Activated T-helper 1 cell treated with anti-CD3 and anti-CD28 coated beads, Interleukin-2, amount 50 U/mL, for 16 hours (primary cell): ENCODE measurements at places on chromosomes 4 and X.

GRCh38 chr4:126404549-126404948 lies 1089.8 kb downstream of the FAT4 start:
- no peak for DNase-seq

- no peak for DNase-seq
These were observed 137.3 kb upstream of the PDLIM3 start for GRCh38 chr4:185672618-185673017.

DNA sequence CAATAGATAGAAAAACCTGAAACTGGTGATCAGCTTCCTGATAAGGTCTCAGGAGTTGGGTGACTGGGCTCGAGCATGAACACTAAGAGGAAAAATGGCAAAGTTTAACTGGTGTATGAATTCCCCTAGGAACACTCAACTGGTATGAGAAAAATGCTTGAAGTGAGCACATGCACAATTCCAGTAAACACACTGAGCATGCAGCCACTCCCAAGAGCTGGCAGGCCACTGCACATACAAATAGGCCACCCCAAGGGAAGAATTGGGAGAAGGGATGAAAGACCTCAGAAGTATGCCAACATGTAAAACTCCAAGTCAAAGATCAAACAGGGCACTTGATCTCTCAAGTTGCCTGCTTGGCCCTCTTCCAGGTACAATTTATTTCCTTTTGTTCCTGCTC lies 45.4 kb upstream of the GNPDA2 start:
- DNase-seq, result no peak

DNA sequence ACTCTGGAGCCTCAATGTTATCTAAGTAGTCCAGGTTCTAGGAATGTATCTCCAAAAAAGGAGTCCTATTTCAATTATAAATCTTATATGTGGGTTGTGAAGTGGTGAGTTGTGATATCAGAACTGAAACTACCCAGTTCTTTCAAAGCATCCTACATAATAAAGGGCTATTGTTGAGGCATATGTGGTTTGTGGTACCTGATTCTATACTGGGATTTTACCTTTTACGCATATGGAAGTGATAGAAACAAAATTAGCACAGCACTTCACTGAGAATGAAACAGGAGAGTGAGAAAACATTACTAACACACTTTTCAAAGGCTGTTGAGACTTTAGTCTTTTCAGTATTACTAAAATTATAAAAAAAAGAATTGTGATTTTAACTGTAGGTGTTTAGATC lies 417.7 kb upstream of the GALNT7 start:
- DNase-seq, result no peak

DNA sequence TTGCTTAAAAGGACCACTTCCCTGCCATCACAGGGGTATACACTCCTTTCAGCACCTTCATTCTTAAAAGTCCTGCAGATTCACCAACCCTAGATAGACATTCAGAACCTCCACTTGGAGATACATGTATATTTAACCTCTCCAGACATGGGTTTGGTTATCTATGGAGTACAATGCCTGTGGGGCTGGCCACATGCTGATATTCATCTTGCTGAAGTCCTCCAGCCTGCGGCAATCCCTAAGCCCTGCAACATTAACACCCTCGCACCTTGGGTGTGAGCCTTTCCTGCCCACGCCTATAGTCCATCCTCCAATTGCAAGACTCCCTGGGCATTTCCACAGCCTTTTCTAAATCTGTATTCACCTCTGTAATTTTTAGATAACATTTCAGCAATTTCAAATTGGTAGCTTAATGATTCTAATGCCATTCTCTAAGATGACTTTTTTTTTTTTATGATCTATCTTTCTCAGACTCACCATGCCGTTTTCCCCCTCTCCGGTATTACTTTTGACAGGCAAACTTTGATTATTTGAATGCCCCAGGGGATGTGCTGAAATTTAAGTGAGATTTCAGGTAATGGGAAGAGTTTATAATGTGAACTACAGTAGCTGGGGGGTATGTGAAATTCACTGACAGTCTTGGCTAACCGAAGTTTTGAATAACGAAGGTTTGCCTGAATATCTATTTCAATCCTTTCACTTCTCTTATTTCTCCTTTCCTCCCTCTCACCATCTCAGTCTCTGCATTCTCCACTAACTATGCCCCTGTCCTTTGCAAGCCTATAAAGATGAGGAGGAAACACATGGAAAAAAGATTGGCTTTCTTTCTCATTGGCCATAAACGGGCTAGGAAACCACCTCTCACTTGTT lies 24.1 kb downstream of the CCDC149 start:
- DNase-seq, result no peak

DNA sequence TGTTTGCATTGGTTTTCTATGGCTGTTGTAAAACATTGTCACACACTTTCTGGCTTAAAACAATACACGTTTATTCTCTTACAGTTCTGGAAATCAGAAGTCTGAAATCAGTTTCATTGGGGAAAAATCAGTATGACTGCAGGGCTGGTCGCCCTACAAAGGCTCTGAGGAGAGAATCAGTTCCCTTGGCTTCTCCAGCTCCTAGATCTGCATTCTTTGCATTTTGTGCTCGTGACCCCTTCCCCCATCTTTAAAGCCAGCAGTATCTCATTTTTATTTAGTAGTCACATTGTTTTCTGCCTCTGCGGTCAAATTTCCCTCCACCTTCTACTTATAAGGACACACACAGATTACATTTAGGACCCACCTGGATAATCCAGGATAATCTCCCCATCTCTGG lies 849.7 kb upstream of the GRID2 start:
- no peak for DNase-seq

- no peak for DNase-seq
These were observed 32.0 kb downstream of the SPARCL1 start for GRCh38 chr4:87497159-87497558.
